Thymus (tissue), 14 donors: ENCODE measurements at places on chromosomes 12 and 14.

- no peak for DNase-seq
Measured at GRCh38 chr12:105508096-105508495, 177.6 kb downstream of the C12orf75 start.

GRCh38 chr12:29578070-29578469 lies 80.6 kb upstream of the OVCH1 start:
- DNase-seq, result no peak

DNA sequence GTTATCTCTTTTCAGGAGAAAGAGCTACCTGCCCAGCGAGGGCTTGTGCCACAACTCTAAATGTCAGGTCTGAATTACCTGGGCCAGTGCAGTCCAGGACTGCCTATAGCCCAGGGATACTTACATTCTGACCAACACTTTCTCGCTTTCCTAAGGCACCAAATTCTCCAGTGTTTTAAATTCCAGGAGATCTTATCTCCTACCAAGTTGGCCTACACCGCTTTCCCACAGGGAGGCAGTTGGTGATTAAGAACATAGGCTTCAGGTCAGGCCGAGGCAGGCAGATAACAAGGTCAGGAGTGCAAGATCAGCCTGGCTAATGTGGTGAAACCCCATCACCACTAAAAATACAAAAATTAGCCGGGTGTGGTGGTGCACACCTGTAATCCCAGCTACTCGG lies 41.1 kb downstream of the RPS29 start:
- no peak for DNase-seq

- DNase-seq, result no peak
Measured at GRCh38 chr12:93060666-93061472, 131.8 kb upstream of the EEA1 start.

DNA sequence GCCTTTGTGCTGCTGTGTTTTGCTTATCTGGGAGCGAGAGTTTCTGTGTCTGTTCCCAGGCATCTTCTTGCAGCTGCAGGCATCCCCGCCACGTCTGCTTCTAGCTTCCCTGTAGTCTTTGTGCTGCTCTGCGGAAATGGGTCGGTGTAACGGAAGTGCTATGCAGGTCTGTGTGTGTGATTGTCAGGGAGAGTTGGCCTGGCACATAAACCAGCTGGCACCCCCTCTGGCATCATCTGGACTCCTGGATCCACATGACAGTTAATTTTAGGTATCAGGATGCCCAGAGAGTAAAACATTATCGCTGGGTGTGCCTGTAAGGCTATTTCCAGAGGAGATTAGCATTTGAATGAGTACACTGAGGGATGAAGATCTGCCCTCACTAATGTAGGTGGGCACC lies 9.4 kb upstream of the OASL start:
- DNase-seq, result no peak

- DNase-seq, result no peak
Measured at GRCh38 chr12:23354800-23355199, 594.7 kb downstream of the SOX5 start.

- no peak for DNase-seq
Measured at GRCh38 chr12:53743266-53744129, 8.3 kb downstream of the CISTR start.

DNA sequence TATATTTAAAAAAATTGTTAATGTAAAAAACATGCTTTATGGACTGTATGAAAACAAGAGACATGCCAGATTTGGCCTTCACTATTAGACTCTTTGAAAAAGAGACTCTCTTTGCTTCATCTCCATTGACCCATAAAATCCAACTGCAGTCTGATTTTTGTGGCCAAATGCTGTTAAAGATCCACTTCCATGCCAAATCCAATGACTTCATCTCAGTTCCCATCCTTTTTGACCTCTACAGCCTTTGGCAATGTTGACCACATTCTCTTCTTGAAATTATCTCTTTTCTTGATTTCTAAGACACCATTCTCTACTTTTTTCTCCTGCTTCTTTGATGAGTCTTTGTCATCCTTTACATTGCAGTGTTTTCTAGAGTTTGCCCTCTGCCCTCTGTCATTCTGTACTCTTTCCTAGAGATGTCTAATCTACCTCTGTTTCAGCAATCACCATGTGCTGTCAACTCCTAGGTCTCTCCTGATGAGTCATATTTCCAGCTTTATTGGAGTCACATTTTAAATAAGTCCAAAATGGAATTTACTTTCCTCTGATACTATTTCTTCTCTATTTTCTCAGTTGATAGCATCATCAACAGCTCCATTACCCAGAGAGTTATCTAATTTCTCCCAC lies 2.4 kb downstream of the TMPRSS12 start:
- no peak for DNase-seq
